ENCODE measurements at places on chromosomes 16 and 17.
A peak's percentile ranks its signal among the peaks of the same experiment; 100 is the strongest.

DNA sequence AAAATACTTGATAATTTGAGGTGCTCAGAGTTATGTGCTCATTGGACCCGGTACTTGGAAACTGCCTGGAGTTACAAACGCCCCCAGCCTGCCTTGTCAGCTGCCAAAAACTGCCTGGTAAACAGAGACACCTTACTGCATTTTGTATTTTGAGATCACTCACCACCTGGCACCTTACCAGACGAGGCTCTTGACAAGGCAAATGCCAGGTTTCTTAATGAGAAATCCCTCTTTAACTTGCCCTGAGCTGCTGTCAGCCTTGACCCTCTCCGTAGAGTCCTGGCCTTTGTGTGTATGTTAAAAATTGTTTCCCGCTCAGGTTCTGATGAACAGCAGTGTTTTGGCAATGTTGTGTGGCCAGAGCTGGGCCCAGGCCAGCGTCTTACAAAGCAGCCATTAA, 28.8 kb downstream of the SYT17 start:
- no peak for DNase-seq

GRCh38 chr16:31458844-31459686, at the start of gene ARMC5:
Gene ARMC5 (plus strand): TSS chr16:31459501. CDS start chr16:31459525, 24 bp downstream.
- peak; percentile 93 for DNase-seq

DNA sequence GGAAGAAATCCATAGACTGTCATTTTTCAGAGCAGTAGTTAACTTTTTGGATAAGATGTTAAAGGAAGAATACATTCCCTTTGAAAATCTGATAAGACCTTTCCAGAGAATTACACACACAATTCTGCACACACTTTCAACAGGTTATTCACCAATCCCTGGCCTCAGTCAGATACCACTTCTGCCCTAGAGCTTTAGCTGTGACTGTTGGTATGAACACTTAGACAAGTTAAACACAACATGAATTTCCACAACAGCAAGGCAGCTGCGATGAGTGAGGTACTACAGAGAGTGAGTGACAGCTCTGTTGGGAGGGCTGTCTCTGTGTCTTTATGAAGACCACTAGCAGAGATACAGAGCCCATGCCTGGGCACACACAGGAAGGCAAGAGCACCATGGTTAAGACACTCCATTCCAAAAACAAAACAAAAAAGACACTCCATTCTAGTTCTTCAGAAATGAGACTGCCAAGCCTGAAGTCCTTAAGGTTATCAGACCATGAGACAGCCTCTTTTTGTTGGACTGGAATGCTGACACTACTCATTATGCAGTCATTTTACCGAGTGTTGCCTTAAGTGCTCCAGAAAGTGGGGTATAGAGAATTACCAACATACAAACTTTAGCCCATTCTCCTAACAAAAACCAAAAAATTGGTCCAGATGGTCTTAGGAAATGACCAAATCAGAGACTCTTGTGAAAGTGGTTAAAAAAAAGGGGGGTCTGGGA, 42.4 kb downstream of the TOM1L2 start:
- DNase-seq = no peak

GRCh38 chr16:67525176-67525860, 3.3 kb upstream of the RIPOR1 start:
- no peak for DNase-seq

DNA sequence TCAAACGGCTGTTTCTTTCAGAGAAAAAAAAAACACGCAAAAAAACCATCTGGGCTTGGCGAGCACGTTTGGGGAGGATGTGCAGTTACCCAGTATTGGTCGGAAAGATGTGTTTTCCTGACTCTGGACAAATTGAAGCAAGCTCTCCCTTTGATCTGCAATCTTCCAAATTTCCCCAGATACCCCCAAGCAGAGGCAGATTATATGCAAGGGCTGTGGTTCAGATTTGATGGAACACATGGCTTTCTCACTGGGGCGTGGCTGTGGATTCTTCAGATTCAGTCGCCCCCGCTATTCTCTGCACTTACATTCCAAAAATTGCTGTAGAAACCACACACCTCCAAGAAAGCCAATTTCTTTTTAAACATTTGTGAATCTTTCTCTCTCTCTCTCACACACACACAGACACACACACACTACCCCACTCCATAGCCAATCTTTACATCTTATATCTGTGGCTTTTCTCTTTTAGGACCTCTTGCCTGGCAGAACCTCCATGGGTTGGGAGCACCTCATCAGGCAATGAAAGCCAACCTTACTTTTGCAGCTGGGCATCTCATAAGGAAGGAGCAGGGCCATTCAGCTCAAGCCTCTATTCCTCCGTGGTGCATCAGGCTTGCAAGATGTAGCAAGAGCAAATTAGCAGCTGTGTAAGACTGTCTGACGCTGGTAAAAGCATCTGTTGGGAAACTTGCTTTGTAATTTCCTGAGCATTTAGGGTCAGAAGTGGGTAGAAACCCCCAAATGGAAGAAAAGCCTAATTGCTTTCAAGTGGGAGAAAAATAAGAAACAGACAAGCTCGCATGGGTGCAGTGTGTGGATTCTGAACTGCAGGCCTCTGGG, 103.9 kb upstream of the FAM20A start:
- DNase-seq = no peak

DNA sequence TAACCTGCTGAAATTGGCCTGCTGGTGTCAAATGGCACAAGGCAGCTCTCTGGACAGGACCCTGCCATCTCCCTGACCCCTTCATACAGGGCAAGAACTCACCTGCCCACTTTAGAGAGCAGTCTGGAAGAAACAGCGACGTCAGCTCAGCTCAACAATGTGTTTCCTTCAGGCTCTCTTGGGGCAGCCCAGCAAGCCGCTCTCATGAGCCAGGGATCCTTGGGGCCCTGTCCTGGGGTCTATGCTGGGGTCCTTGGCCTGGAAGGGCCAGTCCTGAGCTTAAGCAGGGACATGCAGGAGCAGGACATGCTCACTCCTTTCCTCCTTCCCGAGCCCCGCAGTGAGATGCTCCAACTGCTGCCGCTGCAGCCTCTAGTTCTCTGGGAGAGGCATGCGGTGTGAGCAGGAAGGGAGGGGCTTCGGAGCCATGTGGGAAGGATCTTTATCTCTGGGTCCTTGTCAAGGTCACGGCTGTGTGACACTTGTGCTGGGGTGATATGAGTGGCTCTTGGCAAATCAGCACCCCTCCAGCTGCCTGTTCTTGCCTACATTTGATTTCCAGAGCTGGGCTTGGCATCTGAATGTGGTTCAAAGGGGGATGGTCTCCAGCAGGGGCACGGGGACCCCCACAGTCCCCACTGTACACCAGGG, 3.4 kb downstream of the C1QTNF1 start:
- DNase-seq = no peak

DNA sequence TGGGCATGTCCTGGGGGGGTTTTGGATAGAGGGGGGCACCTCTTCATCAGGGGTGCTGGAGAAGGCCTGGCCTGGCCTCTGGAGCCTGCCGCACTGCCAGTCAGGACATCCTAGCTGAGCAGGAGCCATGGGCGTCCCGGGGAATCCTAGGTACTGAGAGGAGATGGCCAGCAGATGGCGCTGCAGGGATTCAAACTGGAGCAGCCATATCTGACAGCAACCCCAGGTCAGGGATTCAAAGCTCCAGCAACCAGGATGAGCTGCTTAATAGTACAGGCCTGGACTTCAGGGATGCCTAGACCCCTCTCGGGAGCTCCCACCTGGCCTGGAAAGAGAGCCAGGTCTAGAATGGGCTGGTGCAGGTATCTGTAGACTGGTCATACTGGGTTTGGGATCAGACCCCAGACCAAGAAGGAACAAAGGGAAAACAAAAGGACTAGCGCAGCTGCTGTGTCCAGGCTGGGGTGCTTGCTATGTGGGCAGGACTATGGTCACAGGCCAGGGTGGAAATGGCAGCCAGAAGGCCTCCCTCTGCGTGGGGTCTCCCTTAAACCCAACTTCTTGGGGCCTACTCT, 306.9 kb upstream of the RBFOX1 start:
- no peak for DNase-seq

- DNase-seq = no peak
Measured at GRCh38 chr16:56315955-56316354, 109.4 kb downstream of the AMFR start.

- no peak for DNase-seq
Measured at GRCh38 chr16:86714166-86714565, 135.8 kb downstream of the FOXL1 start.

DNA sequence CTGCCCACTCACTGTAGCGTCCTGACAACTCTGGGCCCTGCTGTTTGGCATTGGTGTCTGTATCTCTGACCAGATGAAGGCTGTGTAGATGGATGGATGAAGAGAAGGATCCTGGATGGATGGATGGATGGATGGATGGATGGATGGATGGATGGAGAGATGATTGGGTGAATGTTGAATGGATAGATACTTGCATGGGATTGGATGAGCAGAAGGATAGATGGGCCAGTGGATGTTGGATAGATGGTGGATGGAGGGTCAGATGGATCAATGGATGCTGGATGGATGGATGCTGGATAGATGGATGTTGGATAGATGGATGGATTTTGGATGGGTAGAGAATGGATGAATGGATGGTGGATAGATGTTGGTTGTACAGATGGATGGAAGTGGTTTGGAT, 179.6 kb upstream of the GSE1 start:
- DNase-seq = no peak

GRCh38 chr16:23288726-23289512, 13.2 kb upstream of the SCNN1B start:
- DNase-seq = no peak

DNA sequence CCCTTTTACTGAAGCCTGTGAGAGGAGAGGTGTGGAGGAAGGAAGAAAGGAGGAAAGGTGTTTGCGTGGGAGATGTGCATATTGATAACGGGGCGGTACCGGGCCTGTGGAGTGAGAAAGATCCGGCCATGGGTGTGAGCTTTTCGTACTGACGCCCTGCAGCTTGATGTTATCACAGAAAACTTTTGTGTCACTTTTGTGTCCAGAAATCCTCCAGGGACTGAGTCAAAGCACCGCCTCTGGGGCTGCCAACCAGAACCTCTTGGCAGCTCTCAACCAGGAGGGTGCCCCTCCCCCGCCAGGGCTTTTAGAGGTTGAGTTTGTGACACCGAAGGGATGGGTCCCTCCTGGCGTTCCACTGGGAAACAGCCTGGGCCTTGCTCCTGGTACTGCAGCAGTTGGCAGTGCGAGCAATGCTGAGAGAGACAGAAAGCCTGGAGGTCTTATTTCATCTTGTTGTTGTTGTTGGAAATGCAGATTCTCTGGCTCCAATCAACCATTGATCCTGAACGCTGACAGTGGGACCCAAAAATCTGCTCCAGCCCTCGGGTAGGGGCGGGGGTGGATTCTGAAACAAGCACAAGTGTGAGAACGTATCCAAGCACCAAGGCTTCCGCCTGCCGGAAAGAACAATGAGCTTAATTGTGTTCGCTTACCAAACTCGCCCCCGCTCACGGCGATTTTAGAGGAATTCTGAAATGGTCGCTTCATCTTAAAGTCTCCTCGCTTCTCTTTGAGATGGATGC, 65.0 kb downstream of the CRISPLD2 start:
- no peak for DNase-seq

DNA sequence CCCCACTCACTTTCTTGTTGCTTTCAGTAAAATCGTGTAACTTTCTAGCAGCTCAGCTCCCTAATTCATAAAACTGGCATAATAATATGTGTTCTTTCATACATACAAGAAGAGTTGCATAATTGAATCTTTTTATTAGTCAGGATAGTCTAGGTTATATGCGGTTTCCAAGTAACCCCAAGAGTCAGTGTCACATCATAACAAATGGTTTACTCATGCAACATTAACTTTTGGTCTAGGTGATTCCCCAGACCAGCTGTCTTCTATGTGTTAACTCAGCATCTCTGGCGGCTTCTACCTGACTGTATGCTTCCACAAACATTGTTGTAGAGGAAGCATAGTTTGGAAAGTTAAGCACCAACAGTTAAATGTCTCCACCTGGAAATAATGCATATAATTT, 1000.4 kb downstream of the CDH11 start:
- no peak for DNase-seq

GRCh38 chr16:47725188-47725695, 264.1 kb downstream of the PHKB start:
- DNase-seq = no peak

- DNase-seq = no peak
Measured at GRCh38 chr16:87412996-87413421, 20.9 kb downstream of the MAP1LC3B start.

GRCh38 chr16:9596788-9597187, 505.3 kb downstream of the HAPSTR1 start:
- no peak for DNase-seq

- no peak for DNase-seq
Measured at GRCh38 chr17:2222301-2222700, 81.3 kb downstream of the SMG6 start.

DNA sequence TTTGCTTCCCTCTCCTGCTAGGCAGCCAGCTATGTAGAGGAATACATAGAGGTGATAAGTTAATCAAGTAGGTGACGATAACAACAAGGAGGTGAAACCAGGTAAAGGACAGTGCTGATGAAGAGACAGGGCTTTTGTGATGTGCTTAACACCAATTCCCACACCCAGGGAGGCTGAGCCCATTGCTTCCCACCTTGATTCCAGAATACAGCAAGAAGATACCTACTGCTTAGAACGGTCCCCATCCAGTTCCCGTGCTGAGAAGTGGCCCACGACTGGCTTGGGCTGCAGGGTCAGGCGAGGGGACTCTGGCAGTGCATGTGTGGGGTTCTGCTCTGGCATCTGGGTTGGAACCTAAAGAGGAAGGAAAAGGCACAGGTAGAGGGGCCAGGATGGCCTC, 16.1 kb upstream of the GFAP start:
- DNase-seq = no peak

DNA sequence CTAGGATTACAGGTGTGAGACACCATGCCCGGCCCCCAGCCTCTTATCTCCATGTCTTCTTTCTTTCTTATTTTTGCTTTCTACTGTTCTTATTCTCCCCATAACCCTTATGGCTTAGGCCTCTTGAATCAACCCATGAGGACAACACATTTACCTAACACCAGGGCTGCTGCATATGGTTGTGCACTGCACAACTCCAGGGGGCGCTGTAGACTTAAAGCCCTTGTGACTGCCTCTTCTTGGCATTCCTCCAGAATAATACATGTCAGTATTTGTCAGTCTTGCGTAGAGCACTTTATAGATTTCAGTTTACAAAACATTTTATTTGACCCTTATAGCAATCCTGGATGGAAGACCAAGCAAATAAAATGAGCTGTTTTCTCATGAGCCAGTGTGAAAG, 225.0 kb upstream of the SALL1 start:
- DNase-seq = no peak

DNA sequence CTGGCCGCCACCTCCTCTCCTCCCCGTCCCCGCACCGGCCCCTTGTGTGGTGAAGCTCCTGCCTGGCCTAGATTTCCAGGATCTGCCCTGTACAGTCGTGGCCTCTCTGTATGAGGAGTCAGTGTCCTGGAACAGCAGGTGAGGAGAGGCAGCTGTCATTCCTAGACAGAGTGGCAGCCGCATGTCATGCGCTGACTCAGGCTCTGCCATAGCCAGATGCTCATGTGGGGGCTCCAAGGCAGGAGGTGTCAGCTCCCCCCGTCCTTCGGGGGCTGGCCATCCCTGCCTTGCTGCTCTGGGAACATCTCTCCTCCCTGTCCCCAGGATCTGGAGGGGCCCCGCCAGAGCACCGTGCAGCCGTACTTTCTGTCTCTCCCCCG, 60.4 kb downstream of the BAIAP2 start:
- no peak for DNase-seq

GRCh38 chr16:85171759-85172454, 59.6 kb upstream of the CIBAR2 start:
- DNase-seq = no peak
